ENCODE measurements at places on chromosomes 2 and 18.

- no peak for DNase-seq
Observed at GRCh38 chr2:128464456-128464855, 145.8 kb upstream of the HS6ST1 start.

- no peak for DNase-seq
Observed at GRCh38 chr18:21700528-21701075, 4.0 kb downstream of the ABHD3 start.

- no peak for DNase-seq
Observed at GRCh38 chr2:170477630-170478029, 237.5 kb upstream of the SP5 start.

- DNase-seq: no peak
Observed at GRCh38 chr18:6855767-6856166, 126.3 kb downstream of the ARHGAP28 start.

DNA sequence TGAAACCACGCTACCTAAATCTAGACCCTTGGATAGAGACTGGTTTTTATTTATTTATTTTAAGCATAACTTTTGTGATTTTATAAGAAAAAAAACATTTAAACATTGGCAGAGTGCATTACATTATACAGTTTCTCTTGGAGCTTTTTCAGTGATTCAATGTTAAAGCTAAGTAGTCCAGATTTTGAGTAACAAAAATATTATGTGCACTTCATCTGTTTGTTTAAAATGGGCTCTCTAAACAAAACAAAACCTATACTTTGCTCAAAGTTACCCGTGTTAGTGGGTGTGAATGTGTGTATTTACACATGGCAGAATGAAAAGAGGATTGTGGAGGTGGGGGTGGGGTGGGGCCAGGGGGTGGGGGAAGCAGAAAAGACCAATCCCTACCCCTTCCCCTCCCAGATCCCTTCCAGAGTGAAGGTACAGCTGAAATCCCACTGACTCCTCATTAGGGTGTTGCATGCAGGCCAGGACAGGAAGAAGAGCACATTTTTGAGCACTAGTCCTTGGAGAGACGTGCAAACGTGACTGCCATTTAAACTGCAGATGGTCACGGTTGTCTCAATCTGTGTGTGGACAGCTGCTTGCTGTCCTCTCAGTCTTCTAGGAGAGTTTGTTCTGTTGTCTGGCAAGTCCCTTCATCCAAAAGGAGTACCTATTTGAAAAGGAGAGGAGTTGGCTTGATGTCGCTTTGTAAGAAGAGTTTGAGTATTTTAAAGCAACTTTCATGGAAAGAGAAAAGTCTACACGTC, 303.0 kb downstream of the ICOS start:
- no peak for DNase-seq

GRCh38 chr2:2993172-2993692, 384.4 kb downstream of the EIPR1 start:
- no peak for DNase-seq

GRCh38 chr2:20353241-20353992, 2.8 kb upstream of the PUM2 start:
- no peak for DNase-seq

DNA sequence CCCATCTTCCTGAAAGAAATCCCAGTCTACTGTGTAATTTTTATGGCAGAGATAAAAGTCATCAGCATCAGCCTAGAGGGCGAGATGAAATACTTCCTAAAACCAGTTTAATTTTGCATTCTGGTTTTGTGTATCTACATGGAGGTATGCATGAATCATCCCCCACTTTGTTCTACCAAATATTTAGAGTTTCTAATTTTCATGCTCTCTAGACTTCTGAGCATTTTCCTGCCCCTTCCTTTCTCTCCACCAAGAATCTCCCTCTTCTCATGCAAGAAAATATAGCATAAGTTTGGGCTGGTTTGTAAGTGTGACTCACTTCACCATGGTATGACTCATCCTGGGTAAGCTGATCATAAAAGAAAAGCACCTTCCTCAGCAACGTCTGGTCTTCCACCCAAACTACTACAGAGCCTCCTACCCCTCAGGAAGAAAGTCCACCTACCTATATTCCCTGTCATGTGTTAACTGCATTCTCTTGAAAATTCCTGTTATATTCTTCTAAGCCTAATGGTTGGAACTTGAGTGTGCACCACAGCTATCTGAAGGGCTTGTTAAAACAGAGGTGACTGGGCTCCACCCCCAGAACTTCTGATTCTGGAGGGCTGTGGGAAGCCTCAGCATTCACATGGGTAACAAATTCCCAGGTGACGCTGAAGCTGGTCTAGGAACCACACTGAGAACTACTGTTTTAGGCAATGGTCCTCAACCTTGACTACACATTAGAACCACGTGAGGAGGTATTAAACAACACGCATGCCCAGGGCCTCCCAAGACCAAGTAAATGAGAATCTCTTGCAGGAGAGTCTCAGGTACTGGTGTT, 37.4 kb upstream of the RAPGEF4 start:
- no peak for DNase-seq

- DNase-seq: no peak
Observed at GRCh38 chr2:223771475-223771874, 65.9 kb downstream of the AP1S3 start.

GRCh38 chr2:36993841-36994620, 27.7 kb upstream of the STRN start:
- no peak for DNase-seq

- no peak for DNase-seq
Observed at GRCh38 chr2:110958346-110959119, 162.2 kb upstream of the BCL2L11 start.

DNA sequence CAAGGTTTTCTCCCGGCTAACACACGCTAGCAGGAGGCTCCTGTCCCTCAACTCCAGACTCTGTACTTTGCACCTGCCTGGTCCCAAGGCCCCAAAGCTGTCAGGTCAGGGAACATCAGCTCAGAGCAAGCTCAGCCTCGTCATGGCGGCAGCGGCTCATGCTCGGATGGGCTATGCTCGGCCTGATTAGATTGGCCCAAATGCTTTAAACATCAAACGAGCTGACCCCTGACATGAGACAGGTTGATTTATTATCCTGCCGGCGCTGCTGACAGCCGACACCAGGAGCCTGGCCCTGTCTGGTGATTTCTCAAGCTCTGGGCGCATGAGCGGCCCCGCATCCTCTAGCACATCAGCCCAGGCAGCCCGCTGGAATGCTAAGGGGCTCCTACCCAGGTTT, 436.4 kb downstream of the EIPR1 start:
- no peak for DNase-seq

- DNase-seq: no peak
Observed at GRCh38 chr18:56649996-56650395, 1.2 kb upstream of the WDR7 start.

DNA sequence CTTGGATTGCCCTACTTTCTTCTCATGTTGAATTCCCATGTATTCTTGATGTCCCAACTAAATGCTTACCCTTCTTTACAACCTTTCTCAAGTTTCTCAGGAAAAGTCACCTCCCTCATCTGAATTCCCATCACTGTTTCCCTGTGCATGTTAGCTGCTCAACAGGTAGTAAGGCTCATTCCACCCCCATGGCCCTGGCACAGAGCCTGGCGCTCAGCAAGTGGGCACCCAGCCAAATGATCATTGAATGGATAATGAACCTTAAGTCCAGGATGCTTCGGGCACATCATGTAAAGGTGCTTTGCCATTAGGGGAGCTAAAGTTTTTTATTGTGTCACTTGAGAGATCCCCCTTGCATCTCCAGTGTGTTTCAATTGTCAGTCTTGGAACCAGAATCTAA, 124.0 kb downstream of the PKP4 start:
- no peak for DNase-seq

- no peak for DNase-seq
Observed at GRCh38 chr2:211035548-211036185, 479.3 kb downstream of the CPS1 start.

- DNase-seq: no peak
Observed at GRCh38 chr18:26227051-26227670, 916 bp downstream of the TAF4B start.

GRCh38 chr2:171095014-171095582, 65.6 kb downstream of the TLK1 start:
- no peak for DNase-seq

GRCh38 chr2:170086751-170087412, 91.1 kb upstream of the MYO3B start:
- DNase-seq: no peak

DNA sequence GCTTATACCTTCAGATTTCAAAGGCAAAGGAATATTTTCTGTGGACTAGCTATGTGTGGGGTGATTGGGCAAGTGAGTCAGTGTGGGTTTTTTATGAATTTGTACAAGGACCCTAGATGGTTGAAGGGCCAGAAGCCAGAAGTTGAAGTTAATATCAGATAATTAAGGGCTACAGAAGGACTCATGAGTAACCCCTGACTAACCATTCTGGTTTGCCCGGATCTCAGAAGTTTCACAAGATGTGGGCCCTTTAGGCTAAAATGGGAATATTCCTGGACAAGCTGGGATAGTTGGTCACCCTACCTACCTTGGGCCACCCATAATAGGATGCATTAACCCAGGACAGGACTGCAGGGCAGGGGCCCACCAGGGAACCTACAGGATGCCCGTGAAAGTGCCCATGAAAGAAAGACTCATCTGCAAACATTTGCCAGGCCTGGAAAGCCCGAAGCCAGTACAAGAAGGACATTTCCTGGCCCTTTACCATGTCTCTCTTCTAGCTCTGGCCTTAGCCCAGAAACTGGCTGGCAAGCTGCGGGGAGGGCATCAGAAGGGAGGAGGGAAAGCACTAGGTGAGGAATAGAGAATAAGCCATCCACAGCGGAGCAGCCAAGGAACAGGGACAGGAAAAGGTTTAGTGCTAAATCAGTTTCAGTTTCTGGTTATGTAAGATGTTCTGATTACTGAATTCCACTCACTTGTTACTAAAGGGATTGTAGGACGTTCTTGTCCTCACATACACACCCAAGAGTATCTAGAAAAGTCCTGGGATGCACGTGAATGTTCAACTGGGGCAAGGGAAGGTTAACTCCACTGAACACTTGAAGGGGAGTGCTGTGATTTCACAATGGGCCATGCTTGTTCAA, 33.6 kb downstream of the GCG start:
- peak; percentile 49 for DNase-seq

- no peak for DNase-seq
Observed at GRCh38 chr2:119231975-119232665, 8.5 kb downstream of the STEAP3 start.

DNA sequence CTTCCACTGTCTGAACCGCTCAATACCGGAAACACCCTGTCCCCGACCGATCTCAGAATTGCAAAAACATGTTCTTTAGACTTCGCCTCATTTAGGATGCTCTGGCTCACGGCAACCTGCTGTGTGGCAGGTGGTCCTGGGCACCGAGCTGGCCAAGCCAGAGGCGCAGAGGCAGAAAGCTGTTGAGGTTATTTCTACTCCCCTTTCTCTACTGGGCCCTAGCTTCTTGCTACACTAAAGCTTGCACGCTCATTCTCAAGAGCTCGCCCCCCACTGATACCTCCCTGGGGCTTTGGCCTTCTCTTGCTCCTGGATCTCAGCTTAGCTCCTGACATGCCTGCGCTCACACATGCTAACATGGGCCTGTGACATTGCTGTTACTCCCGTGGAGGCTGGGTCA, 417.4 kb downstream of the LPIN1 start:
- no peak for DNase-seq

- DNase-seq: no peak
Observed at GRCh38 chr2:137507237-137507636, 457.0 kb upstream of the HNMT start.

GRCh38 chr2:38733300-38733971, 17.7 kb downstream of the SRSF7 start:
- DNase-seq: no peak

DNA sequence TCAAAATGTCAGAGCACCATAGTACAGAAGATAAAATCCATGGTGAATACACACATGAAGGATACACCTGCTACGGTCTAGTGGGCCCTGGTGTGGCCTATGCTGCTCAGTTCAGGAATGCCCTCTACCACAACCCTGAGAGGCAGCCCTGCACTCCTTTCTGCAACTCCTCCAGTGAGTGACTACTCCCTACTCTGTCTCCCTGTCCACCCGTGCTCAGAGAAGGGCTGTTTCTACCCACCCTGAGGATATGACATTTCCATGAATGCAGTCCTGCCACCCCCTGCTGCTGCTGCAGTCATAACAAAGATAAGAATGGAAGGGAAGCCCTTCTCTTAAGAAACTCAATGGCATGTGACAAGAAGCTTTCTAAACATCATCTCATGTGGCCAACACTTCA, 137.0 kb downstream of the EN1 start:
- no peak for DNase-seq

- DNase-seq: no peak
Observed at GRCh38 chr18:79404567-79404910, 8.8 kb downstream of the NFATC1 start.

DNA sequence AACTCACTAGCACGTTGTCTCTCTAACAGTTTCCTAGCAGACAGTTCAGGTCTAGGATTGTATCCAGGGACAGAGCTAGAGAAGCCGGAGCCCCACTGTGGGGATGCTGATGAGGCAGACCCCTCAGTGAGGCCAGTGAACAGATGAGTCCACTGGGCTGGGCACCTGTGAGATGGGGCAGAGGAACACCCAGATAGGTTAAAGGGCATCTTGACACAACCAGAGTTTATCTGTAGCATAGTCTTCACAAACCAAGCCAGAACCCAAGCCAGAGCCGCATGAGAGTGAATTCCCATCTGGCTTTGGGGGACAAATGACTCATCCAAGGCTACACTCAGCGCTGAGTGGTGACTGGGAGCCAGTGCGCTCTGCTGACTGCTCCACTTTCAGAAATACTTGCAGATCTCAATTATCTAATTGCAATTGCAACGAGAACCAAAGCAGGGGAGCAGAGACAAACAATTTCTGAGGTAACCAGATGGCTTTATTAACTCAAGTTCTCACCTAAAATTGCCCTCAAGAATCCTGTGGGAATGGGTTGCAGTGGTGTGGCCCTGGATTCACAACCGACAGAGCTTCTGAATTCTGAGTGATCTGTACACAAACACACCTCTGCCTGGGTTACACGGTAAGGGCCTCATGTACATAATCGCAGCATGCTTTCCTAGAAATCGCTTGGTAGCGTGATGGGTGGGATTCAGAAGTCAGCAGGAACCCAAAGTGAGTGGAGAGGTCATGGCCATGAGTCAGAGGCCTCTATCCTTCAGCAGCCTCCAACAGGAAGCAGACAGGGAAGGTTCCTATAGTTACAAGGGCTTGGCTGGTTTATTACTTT, 48.7 kb upstream of the MSH2 start:
- no peak for DNase-seq

DNA sequence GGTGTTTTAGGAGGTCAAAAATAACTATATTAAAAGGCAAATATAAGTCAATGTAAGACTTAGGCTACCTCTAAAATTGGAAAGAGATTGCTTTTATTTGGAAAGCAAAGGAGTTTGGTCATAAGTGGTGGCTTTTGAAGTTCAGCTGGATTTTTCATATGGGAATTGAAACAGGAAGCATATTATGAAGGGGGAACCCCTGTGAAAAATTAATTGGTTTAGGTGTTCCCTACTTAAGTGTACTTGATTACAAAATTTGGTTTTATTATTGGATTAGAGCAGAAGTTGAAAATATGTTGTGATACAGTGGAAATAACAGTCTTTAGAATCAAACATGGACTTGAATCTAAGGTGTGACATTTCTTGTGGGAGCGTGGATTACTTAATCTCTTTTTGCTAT, 121.4 kb upstream of the TTC27 start:
- DNase-seq: no peak

- DNase-seq: no peak
Observed at GRCh38 chr2:233354971-233355574, 779 bp downstream of the DGKD start.
